ENCODE measurements at places on chromosomes 3 and 15.

DNA sequence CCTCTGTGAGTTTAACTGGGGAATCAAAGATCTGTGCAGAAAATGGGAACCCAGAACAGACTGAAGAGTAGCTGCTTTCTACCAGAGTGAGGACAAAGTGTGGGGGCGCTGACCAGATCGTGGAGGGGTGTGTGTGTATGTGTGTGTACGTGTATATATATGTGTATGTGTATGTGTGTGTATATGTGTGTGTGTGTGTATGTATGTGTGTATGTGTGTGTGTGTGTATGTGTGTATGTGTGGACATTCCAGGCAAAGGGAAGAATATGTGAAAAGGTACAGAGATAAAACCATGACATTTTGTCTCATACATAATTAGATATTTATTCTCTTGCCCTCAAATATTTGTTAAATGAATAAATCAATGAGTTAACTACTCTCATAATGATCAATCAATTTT is 54.9 kb upstream of the DPPA4 start:
- no peak for DNase-seq

- DNase-seq: no peak
These were observed 32.9 kb downstream of the EPHB3 start for GRCh38 chr3:184594371-184595001.

DNA sequence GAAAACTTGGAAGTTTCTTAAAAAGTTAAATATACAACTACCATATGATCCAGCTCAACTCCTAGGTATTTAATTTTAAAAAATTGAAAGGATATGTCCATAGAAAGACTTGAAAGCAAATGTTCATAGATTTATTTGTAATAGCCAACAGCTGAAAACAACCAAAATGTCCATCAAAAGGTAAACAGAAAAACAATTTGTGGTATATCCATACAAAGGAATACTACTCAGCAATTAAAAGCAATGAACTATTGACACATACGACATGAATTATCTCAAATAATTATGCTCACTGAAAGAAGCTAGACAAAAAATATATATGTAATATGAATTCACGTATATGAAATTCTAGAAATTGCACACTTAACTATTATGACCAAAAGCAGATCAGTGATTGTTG is 249.5 kb downstream of the MEIS2 start:
- no peak for DNase-seq

- DNase-seq: no peak
These were observed 8.8 kb downstream of the IL1RAP start for GRCh38 chr3:190522621-190523222.

DNA sequence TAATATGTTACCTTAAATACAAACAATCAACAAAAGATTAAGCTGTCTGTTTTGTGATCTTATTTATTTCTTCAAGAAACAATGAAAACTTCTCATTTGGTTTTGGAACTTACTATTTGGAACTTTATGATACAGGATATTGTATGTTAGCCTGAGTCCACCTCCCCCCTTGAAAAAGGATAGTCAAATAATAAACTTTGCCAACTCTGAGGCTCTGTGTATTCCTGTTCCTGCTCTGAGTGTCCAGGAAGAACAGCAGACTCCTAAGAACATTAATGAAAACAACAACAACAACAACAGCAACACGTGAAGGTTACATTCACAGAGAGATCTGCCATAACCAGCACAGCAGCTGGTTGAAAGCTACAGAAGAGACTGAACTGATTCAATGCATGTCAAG is 108.1 kb upstream of the AADACL2 start:
- DNase-seq: no peak

GRCh38 chr3:10928961-10929471 is 63.5 kb upstream of the SLC6A1 start:
- no peak for DNase-seq

DNA sequence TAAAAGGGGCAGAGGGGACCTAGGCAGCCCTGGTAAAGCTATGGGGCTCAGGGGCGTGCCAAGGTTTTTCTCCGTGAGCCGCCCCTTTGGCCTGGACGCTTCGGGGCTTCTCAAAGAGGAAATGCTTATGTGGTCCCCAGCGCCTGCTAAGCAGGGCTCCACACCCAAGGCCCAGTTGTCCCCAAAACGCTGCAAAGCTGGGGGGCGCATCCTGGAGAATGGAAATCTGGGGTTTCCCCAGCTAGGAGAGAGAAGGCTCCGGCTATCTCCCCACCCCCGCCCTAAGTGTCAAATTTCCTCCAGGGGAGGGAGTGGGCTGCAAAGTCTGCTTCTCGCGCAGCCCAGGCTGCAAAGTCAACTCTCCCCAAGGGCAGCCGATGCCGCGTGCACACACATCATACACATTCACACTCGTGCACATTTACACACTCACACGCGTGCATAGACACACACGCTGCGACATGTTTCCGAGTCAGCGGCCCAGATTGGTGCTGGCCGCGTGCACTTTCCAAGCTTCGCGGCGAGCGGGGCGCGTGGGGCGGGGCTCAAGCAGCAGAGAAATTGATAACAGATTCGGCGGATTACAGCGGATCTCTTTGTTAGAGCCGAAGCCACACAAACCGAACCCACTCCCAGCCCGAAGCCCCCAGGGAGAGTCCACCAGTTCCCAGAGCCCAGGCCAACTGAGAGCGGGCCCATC is 4.5 kb downstream of the WNT5A start:
- DNase-seq: no peak

- no peak for DNase-seq
These were observed 384.0 kb upstream of the KCNMB2 start for GRCh38 chr3:178152031-178152806.

DNA sequence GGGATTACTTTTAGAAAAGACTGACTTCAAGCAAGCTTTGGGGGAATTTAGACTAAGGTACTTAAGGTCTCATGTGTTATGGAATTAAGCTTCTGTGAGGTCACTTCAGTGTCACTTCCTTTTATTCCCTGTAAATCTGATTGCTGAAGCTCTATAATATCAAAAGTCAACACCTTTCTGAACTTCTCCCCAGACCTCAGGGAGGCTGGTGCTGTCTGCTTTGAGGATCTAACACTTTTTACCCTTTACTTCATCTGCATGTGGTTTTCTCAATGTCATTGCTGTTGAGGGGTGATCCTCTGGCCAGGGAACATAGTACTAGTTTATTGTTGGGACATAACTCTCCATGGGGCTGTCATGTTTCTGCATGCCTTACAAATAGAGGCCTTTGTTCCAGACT is 41.8 kb upstream of the RASGRF1 start:
- DNase-seq: no peak

DNA sequence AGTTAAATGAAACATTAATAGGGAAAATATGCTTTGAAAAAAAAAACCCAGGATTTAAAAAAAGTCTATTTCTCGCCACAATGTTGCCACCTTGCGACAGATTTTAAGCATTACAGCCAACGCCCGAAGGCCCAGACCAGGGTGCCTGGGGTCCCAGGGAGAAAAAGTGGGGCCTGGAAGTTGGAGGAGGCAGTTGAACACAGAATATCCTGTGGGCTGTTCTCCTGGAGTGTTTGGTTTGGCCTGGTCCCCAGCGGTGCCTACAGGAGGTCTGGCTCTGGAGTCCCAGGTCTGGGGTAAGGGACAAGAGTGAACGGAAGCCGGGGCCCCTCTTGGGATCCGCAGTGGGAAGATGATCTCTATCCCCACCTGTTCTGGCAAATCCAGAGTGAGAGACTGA is 3.4 kb downstream of the RNU6-1 start:
- DNase-seq: no peak
